Hippocampal formation (tissue), 2 donors: ENCODE measurements at places on chromosomes 7 and 10.

DNA sequence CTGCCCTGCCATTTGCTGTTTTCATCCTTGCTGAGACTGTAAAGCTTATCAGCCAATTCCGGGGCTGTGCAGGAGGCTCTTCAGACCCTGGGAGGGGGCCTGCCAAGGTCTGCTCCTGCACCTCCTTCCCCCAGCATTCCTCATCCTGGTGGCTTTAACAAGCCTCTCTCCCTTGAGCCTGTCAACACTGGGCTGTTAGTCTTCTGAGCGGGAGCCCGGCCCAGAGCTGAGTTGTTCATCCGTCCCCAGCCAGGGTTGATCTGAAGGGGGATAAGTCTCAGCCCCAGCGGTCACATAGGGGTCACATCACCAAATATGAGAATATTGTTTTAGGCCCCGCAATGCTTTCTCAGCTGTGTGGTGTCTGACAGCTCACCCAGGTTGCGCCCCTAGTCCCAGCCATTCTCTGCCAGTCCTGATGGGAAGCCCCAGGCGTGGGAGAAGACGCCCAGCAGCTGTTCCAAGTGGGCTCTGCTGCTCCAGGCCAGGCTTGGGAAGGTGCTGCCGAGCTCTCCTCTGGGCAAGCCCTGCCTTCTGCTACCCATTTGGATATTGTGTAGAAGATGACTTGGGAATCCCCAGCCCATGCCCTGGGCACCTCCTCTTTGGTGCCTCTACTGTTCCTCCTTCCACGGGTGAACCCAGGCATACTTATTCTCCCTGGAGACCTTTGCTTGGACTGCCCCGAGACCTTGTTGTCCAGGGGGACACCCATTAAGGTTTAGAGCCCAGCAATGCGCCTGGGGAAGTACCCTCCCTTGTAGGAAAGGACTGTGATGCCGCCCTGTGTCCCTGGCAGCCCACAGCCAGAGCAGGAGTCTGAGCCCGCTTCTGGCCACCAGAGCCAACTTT is 23.5 kb upstream of the TRIM8 start:
- no peak for DNase-seq

DNA sequence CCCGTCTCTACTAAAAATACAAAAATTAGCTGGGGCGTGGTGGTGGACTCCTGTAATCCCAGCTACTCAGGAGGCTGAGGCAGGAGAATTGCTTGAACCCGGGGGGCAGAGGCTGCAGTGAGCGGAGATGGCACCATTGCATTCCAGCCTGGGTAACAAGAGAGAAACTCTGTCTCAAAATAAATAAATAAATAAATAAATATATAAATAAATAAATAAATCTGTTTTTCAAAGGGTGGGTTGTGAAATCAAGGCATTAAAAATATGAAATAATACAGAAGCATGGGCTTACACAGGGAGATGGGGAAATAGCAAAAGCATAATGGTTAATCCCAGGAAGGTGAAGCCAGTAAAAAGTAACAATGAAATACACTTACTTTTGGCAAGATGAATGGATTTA is 93.9 kb downstream of the LYZL2 start:
- DNase-seq, result no peak

- DNase-seq, result no peak
These were observed 226.0 kb downstream of the KIAA1217 start for GRCh38 chr10:24434961-24435360.

DNA sequence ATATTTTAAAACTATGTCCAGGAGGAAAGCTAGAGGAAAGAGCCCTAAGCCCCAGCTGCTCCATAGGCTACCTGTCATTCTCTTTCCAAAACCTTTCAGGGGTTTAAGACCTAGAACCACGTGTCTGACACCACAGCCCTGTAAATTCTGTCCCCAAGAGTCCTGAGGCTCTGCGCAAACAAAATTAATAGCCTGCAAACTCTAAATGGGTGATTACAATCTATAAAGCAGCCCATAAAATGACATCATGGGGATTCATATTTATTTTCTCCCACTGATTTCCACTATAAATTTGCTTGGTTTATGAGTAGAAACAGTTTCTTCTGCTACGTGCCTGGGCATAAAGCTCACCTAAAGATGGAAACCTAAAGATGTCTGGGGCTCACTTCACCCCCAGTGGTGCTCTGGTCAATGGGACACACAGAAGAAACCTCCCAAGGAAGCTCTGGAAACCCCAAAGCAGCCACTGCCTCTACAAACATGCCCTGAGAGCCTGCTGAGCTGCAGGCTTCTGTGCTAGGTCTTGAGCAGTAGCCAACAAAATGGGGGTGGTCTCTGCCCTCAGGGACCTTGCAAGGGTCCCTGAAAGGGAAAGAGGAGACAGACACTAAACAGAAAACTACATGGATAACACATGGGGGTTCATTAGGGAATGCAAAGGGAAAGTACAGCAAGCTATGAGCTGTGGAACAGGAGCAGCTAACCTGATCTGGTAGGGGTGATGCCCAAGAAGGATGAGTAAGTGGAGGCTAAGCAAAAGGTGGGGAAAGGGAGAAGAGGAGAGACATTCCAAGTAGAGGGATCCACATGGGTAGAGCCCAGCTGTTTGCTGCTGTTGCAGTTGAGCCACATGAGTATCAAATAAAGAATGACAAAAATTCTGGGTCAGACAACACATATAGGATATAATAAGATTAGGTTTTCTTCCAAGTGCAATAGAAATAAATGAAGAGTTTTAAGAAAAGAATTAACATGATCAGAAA is 331.7 kb downstream of the KCNMA1 start:
- no peak for DNase-seq

DNA sequence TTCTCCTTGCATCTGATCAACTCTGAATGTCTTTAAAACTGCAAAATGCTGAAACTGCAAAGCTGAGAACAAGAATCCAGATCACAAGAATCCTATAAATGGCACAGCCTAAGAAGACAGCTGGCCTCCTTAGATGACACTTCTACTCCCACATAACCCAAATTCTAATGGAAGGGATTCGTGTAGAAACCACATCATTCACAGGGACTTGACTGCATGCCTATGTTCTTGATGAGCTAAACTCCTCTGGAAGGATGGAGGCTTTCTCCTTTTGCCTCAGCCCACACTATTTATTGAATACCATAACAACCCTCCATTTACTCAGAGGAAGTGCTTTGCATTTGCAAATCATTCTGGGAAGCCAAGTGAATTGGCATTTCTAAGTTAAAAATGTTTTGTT is 252.5 kb upstream of the VWC2 start:
- no peak for DNase-seq

GRCh38 chr10:48983648-48984351 is 44.2 kb upstream of the LRRC18 start:
- DNase-seq, result no peak

- no peak for DNase-seq
These were observed 14.6 kb upstream of the CYP2C19 start for GRCh38 chr10:94747838-94748237.

DNA sequence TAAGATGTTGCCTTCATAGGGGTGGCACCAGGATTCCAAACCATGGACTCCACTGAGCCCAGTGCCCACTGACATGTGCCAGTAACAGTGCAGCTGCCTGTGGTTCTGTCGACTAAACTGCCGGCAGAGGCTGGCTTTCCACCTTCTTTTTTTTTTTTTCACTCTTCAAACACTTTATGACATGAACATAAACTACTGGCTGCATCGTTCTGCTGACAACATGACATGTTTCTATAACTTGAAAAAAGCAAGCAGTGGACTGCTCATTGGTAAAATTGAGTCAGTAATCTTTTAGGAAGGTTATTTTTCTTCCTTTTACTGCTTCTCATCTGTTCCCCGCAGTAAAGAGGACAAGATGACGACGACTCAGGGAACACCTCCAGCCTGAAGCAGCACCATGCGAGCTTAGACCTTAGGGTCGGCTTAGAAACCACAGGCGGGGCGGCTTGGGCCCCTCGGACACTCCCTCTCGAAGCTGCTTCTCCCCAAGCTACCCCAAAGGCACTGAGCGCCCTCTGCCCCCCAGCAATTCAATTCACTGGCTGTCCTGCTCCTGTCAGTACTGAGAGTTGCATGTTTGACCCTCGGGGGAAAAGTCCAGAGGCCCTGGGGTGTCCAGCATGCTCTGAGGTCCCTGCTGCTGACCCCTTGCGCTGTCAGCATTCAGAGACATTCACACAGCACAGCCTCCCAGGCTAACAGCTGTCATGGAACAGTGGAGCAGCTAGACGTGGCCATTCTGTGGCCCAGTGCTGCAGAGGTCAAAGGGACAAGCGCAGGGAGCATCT is 112.5 kb downstream of the EGFR start:
- no peak for DNase-seq

- DNase-seq, result no peak
These were observed 65.8 kb downstream of the STK17A start for GRCh38 chr7:43648473-43649406.

DNA sequence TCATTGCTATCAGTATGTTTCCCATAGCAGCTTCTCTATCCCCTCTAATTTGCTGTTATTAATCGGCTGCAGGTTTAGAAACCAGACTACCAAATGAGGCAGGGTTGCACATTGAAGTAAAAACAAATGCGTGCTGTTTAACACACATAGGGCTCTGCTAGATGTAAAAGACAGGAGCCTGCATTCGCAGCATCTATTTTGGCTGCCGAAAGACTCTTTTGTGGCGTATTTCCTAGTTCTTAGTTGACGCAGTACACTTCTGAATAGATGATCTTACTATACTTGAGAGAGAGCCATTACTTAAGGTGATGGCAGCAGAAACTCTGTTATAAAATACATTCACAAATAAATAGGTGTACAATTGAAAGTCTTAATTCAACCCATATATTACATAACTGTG is 21.4 kb downstream of the SGCE start:
- DNase-seq, result no peak

- DNase-seq, result no peak
These were observed 112.2 kb downstream of the MGMT start for GRCh38 chr10:129579228-129579627.

- DNase-seq, result no peak
These were observed 84.5 kb upstream of the WNT16 start for GRCh38 chr7:121244120-121244870.

- DNase-seq, result no peak
These were observed 181.5 kb upstream of the PLXNA4 start for GRCh38 chr7:132757783-132758182.

- no peak for DNase-seq
These were observed 3.2 kb downstream of the SLC35B4 start for GRCh38 chr7:134313543-134313942.

DNA sequence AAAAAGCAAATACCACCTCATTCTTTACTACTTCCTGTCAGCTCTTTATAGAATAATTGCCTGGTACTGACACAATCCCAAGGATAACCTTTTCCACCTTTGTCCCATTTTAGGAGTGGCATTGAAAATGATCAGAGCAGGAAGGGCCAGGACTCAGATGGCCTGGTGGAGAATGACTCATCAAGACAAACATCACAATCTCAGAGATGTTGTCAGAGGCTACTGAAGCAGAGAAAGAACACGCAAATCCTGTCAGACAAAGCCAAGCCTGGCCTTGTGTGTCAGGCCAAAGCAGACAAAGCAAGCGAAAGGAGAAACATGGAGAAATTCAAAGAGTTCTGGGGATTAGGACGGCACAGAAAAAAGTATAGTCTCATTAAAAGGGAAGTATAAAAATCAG is 40.9 kb downstream of the NSUN6 start:
- no peak for DNase-seq

DNA sequence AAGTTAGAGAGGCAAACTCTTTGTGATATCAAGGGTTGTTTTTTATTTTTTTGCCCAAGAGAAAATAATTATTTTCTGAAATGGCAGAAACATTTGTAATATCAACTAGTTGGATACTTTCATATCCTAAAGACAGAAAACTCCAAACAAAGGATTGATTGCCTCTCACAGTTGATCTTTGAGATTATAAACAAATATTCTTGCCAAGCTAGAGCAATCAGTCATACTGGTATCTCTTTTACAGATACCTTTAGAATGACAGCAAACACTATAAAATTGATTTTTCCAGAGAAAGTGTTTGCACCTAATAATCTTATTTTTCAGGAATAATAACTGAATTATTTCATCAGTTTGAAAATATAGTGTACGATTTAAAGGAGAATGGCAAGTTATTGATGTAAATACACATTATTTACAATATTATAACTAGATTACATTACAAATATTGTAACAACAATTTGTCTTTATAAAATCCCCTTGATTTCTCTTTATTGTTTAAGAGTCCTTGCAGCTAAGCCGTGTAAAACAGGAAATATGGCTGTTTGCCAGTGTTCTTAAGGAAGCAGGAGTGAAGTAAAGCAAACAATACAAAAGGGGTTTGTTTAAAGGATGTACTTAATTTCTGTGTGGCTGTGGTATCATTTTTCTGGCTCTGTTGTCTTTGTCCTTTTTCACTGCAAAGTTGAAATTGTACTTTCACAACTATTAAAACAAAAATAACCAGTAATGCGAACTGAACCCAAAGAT is 58.4 kb downstream of the MAPK8 start:
- DNase-seq, result peak; percentile 9

GRCh38 chr7:116561697-116562483 is 37.1 kb downstream of the CAV1 start:
- no peak for DNase-seq

DNA sequence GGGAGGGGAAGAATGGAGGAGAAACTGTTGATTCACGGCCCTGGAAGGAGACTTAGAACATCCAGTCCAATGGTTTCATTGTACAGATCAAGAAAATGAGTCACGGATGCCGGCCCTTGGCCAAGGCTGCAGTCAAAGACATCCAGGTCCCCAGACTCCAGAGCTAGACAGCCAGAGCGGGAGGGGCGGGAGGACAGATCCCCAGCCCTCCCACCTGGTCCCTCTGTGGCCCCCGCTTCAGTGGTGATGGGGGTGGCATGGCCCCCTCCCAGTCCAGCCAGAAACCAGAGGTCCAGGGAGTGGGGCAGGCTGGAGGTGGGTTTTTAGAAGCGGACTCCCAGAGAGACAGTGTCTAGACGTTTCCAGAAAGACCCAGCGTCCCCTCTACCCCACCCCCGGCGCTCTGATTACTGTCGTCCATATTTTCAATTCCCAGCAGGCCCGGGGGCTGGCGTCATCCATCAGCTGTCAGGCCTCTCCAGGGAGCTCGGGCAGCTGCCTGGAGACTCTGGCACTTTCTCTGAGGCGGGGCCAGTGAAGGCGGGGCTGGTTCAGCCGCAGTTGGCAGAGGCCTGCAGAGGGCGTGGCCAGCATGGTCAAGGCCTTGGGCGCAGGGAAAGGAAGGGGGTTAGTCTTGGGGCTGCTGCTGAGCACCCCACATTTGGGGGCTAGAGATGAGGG is 8.0 kb upstream of the HSPB1 start:
- peak; percentile 91 for DNase-seq

DNA sequence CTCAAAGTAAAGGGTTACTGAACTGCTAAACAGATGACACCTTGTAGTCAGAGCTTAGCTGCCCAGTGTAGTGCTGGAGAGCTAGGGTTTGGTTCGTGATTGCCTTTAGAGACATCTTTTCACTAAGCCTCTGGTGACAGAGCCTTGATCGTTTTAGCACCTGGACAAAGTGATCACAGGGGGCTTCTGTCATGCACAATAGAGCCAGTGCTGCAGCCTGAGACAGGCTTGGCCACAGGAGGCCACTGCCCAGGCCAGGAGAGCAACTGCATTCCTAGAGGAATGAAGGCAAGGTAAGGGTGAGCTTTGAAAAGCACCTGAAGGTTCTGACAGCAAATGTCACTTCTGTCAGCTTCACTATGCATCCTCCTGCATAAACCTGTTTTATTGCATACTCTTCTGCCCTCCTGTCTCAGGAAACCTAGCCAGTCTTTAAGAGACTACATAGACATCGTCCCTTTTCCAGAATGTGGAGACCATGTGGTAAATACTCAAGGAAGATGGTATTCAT is 122.9 kb downstream of the NPY start:
- DNase-seq, result no peak
